Amniotic epithelial cell (primary cell): ENCODE measurements at places on chromosomes 2 and 18.

- no peak for DNase-seq
Measured at GRCh38 chr18:8114480-8114879, 494.8 kb upstream of the RAB12 start.

DNA sequence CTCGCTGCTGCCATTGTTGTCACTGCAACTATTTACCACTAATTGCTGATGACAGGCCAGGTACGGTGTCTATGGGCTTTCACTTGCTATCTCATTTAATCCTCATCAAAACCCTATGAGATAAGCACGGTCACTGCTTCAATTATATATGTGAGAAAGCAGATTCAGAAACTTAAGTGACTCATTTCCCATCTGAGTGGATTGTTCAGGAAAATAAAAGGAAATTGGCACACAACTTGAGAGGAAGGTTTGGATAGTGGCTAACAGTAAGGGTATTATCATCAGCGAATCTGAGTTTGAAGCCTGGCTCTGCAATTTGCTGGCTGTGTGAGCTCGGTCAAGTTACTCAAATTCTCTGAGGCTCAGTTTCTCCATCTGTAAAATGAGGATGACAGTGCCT lies 196.0 kb downstream of the KCNS3 start:
- DNase-seq: peak; percentile 44

DNA sequence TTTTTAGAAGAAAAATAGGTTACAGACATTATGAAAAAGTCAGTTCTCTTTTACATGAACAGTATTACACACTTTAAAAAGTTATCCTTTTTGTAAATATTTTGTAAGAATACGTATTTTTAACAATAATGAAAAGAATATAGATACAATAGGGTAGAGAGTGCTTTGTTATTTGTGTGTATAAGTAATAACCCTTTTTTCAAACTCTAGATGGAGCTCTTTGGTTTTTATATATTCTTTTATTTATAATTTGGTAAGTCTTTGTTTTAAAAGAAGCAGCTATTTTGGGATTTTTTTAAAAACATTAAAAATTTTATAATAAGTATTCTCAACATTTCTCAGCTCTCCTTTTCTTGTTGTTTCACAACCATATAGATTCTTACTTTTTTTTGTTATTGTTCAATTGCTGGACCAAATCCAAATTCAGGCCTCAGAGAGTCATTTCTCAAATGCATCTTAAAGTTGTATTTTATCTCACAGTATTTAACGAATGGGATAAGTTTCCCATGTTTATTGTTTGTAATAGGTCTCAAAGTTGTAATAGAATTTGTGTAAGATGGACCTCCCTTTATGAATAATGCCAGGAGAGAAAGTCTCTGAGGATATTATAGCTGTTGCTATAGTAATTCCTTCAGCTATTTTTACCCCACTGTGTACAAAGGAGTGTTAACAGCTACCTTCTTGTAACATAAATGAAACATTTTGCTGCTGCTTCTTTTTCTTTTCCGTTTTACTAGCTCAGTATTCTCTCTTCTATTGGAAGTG lies 46.4 kb downstream of the ACYP2 start:
- DNase-seq: no peak

DNA sequence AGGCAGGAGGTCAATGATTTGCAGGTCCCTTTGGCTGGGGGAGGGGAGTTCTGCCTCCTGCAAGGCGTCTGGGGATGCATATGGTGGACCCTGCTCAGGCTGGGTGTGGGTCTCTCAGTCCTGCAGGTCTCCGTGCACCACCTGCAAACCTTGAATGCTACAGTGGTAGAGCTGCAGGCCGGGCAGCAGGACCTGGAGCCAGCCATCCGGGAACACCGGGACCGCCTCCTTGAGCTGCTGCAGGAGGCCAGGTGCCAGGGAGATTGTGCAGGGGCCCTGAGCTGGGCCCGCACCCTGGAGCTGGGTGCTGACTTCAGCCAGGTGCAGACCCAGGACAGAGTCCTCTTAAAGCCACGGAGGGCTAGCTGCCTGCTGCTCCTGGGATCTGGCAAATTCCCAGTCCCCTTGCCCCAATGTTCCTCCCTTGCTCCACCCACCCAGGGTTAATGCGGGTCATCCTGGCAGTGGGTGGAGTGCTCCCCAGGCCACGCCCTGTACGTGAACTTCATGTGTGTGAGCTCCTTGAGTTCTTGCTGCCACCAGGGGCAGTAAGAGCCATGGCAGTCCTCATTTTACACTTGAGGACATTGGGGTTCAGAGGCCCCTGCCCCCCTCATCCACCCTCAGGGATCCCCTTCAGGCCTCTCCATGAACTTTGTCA lies 3.1 kb downstream of the PROM2 start:
- no peak for DNase-seq

- DNase-seq: no peak
Measured at GRCh38 chr2:141899740-141900139, 231.1 kb downstream of the LRP1B start.

DNA sequence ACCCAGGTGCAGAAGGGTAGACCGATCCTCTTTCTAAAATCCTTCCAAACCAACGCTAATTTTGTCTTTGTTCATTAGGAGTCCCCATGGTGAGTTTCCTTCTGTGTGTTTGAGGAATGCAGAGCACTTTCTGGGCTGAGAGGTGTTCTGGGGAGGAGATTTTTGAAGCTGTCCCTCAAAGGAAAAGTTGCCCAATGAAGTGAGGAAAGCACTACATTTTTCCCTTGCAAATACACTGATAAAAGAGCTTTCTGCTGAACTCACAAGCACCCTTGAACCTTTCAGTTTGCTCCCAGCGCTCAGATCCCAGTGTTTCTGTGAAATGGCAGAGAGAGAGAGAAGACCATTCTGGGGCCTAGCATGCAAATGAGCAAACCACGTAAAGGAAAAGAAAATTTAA lies 299.6 kb upstream of the FANCL start:
- DNase-seq: peak; percentile 19

GRCh38 chr2:181627545-181627944 lies 29.4 kb downstream of the CERKL start:
- DNase-seq: peak; percentile 64

- DNase-seq: no peak
Measured at GRCh38 chr2:61770746-61771145, 83.1 kb downstream of the FAM161A start.

DNA sequence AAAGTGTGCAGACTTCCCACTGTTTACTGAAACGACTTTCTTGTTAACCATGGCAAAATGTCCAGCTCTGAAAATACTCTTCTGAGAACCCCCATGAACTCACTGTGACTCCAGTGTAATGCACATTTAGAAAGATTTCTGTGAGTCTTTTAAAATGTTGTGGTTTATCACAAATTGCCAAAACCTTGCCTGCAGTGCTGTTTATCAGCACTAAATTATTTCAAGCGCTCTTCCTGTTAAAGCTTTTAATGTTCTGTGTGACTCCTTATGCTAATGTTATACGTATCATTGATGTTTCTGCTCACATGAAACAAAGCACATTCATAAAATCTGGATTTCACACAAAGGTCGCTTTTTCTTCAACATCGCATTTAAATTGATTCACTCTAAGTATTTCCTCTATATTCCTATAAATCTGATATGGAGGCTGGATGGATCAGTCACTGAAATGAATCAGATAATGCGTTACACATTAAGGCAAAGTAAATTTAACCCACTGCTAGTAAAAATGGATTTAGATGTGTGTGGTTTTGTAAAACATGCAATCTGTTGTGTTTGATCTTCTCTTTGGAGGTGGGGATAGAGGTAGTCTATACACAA lies 521.2 kb downstream of the NYAP2 start:
- peak; percentile 6 for DNase-seq

GRCh38 chr2:205708231-205708631 lies 25.9 kb downstream of the NRP2 start:
- peak; percentile 95 for DNase-seq

- no peak for DNase-seq
Measured at GRCh38 chr2:239392688-239393387, 8.0 kb downstream of the HDAC4 start.

GRCh38 chr18:48023334-48024008 lies 93.0 kb upstream of the SMAD2 start:
- DNase-seq: peak; percentile 59

- no peak for DNase-seq
Measured at GRCh38 chr18:58538604-58539386, 90.1 kb downstream of the ALPK2 start.

DNA sequence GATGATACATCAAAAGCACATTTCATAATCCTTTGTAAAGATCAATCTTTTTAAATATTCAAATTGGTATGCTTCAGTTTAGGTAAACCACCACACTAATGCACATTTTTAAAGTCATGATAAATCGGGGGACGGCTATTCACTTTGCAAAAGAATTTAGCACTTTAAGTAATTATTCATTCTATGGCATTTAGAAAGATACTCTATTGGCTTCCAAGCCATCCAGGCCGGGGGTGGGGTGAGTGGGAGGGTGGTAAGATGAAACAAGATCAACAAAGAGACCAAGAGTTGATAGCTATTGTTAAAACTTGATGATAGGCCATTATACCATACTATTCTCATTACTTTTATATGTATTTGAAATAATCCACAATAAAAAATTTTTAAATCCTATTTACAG lies 41.0 kb downstream of the EPG5 start:
- no peak for DNase-seq

DNA sequence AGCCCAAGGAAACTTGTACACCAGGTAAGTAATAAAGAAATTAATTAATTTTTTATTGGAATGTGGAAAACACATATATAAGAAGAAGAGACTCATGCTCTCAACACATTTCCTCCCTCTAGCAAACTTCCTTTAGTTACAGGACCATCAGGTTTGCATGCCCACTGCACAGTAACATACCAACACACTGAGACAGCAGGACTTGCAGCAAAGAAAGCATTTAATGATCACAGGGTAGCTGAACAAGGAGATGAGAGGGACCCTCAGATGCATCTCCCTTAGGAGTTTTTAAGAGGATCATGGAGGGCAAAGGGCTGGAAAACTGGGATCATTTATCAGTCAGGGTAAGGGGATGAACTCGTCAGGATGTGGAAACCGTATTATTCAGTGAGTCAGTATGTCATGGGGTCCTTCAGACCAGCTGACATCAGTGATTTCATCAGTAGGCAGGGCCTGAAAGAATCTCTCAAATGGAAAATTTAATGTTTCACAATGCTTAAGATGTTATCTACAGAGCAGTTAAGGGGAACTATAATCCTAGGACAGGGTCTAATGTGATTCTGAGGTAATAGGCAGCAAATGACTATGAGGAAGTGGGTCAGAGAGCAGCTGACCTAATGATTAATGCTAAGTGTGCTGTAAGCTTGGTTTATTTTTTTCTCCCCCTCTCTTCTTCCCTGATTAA lies 193.8 kb upstream of the RND3 start:
- DNase-seq: peak; percentile 99

GRCh38 chr2:177449159-177449558 lies 56.6 kb downstream of the AGPS start:
- DNase-seq: no peak

DNA sequence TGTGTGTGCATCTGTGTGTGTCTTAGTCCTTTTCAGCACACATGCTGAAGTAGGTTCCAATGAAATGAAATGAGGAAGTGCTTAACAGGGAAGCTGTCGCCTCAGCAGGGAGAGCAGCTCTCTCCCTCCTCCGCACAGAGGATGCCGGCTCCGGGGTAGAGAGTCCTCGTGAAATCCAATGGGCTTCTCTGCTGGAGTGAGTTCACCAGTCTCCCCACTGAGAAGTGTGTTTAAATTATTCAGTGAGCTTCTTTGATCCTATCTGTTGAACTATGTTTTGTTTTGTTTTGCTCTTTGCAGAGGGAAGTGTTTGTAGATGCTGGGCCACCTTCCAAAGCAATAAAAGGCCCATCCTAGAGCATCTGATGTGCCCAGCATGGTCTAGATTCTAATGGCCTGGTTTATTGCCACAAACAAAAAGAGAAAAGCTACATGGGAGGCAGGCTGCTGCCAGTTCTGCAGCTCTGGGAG lies 6.7 kb downstream of the PPP1R7 start:
- no peak for DNase-seq

GRCh38 chr2:69386360-69386759 lies 667 bp downstream of the GFPT1 start:
- no peak for DNase-seq

DNA sequence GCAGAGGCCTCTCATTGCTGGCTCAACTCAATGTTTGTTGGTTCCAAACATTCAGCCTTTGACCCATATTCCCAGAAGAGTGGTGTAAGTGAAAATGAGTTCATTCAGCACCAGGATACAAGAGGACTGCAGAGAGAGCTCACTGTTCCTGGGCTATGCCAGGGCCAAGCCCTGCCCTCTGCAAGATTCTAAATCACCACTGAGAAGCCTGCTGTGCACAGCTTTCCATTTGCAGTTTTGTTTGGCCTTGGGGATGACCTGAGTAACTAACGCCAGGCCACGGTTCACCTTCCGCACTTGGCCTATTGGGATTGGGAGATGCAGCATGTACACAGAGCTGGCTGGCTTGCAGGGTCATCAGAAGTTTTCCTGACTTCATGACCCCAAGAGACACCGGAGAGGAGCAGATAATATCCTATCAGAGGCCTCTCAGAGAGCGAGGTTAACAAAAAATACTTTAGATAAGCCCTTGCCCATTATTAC lies 12.6 kb downstream of the GKN1 start:
- DNase-seq: no peak

GRCh38 chr2:190342611-190343010 lies 778 bp upstream of the INPP1 start:
- DNase-seq: no peak

DNA sequence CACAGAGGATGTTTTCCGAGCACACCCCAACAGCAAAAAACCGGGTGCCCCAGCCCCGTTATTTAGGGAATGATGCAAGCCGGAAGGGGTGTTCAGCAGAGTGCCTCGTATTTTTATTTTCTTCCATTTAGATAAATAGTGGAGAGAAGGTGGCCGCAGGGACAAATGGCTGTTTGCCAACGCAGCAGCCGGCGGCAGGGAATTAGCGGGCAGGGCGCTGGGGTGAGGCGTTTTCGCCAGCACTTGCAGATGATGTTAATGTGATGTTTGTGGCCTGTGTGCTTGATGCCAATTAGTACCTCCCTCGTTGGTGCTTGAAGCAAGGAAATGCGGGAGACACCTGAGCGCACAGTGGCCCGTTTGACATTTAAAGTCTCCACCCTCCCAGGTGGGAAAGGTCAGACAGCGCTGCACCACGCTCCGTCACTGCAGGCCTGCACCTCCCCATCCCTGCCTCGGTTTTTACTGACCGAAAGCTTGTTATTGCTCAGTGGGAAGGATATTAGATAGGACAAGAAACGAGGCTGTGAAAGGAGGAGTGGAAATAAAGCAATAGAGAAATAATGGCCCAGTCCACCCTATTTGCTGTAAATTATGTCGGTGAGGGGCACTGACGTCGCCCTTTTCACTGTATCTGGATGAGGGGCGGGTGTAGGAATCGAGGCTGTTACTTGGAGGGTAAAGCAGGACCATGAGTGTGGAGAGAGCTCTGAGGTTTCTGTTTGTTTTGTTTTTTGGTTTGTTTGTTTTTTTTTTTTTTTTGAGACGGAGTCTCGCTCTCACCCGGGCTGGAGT lies 39.1 kb downstream of the NFATC1 start:
- no peak for DNase-seq

DNA sequence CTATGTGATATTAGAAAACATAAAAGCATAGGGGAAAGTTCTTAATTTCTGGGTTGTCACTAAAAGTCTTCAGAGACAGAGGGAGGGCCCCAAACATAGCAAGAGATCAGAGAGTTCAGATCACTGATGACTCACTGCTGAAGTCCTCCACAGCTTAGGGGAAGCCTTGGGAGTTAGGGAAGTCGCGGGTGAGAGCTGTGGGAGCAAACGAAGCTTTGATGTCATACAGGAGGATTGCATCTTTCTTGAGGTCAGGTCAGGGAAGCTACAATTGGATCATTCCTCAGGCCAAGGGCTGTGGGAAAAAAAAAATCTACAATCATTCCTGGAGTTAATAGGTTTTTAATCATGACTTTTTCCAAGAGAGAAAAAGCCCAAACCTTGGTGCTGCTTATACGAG lies 96.2 kb downstream of the COPS8 start:
- DNase-seq: peak; percentile 98

- DNase-seq: peak; percentile 83
Measured at GRCh38 chr2:238900511-238900910, 52.6 kb downstream of the TWIST2 start.
